ENCODE measurements at places on chromosomes 16 and 17. TPM values are rescaled to one million over a fixed set of nuclear protein-coding genes. Genes with fewer than 3 reads are reported as not detected.

DNA sequence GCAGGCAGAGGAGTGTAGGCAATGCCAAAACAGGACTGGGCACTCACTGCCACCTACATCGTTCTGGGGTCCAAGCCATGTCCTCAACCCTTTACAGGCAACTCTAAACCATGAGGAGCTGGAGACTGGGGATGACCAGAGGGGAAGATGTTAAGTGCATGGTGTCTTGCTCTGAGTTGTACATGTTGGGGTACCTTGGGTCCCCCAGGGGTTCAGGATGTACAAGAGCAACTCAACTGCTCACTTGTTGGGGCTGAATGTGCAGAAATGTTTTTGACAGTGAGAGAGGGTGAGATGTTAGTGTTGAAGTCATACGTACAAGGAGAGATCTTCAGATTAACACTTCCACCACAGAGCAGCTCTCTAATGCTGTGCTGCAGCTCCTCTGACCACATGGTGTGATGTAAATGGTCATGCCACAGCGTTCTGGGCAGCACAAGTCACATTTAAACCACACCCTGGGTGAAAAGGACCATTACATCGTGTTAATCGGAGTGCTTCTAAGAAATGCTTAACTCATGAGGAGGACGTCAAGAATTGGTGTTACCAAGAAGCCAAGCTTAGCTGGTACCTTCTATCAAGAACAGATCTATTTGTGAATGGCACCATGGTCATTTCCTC, 2.4 kb downstream of the CCL18 start:
- no peaks in the 10 kb centered on the region for H3K27me3 ChIP-seq
- DNase-seq: no peak
- H3K4me3 ChIP-seq: no peak overlapping the region
- no peaks in the 10 kb centered on the region for H3K36me3 ChIP-seq
- H3K4me1 ChIP-seq: no peaks in the 10 kb centered on the region

GRCh38 chr16:72752004-72752695, 295.8 kb downstream of the ZFHX3 start:
- no peaks in the 10 kb centered on the region for H3K36me3 ChIP-seq
- H3K4me3 ChIP-seq: no peak overlapping the region
- H3K4me1 ChIP-seq: peaks cover 8% of the 10 kb centered on the region
- H3K27me3 ChIP-seq: no peaks in the 10 kb centered on the region
- no peak for DNase-seq

Gene C17orf75
- 20.2 TPM for total RNA-seq

DNA sequence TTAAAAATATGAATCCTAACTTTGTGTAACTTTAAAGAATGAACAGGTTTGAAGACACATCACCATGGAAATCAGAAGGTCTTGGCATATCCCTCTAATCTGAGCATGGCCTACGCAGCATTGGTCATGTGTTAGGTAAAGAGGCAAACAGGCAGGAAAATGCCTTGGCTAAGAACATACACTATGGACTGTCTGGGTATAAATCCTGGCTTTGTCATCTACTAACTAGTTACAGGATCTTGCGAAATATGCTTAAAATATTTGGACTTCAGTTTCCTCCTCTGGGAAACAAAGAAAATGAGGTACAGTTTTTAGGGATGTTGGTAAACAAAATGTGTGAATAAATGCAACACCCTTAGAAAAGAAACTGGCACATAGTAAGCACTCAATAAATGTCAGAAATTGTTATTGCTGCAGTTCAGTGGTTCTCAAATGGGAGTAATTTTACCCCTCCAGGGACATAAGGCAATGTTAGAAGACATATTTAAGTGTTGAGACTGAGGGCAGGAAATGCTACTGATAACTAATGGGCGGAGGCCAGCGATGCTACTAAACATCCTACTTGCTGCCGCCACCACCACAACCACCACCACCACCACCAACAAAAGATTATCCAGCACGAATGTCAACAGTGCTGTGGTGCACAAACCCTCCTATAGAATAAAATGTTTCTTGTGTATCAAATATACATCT, 770.8 kb upstream of the SOX9 start:
- no peaks in the 10 kb centered on the region for H3K36me3 ChIP-seq
- no peak overlapping the region for H3K27ac ChIP-seq
- no peaks in the 10 kb centered on the region for H3K27me3 ChIP-seq
- no peak for DNase-seq
- no peak overlapping the region for H3K4me3 ChIP-seq

Gene PCGF2
- total RNA-seq: 57.0 TPM

DNA sequence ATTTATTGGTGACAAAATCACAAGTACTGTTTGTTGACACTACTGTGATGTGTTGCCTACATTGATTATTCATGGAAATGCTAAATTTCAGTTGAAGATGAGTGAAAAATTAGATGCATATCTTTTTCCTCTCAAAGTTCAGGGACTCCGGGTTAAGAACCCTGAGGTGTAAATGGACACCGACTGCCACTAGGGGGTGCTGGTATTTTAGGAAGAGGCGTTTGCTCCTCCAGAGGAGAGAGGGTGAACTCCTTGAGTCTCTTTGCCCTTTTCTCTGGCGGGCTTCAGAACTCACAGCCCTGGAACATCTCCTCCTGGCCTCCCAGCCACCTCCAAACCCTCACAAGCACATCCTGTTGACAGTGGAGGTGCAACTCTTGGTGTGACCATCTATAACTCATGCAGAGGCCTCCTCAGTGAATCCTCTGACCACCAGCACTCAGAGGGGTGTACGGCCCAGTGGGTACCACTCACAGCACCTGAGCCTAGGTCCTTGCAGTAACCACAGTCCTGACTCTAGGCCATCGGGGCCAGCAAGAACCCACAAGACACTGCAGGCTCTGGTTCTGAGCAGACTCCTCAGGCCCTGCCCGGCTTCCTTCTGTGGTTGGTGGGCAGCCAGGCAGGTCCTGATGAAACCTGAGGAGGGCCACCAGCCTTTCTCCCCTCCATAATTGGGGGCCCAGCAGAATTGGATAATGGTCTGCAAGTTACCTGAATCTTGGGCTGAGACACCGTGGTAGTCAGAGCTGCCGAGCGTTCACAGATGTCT, 26.2 kb upstream of the PIK3R5 start:
- H3K27ac ChIP-seq: no peak overlapping the region
- H3K4me3 ChIP-seq: no peak overlapping the region
- peaks cover 3% of the 10 kb centered on the region for H3K27me3 ChIP-seq
- H3K36me3 ChIP-seq: no peaks in the 10 kb centered on the region

GRCh38 chr17:50344731-50345365, 1.1 kb upstream of the XYLT2 start:
- DNase-seq: no peak
- H3K27me3 ChIP-seq: peaks cover 8% of the 10 kb centered on the region
- H3K36me3 ChIP-seq: no peaks in the 10 kb centered on the region
- peak overlapping the region; percentile 84 for H3K4me3 ChIP-seq

DNA sequence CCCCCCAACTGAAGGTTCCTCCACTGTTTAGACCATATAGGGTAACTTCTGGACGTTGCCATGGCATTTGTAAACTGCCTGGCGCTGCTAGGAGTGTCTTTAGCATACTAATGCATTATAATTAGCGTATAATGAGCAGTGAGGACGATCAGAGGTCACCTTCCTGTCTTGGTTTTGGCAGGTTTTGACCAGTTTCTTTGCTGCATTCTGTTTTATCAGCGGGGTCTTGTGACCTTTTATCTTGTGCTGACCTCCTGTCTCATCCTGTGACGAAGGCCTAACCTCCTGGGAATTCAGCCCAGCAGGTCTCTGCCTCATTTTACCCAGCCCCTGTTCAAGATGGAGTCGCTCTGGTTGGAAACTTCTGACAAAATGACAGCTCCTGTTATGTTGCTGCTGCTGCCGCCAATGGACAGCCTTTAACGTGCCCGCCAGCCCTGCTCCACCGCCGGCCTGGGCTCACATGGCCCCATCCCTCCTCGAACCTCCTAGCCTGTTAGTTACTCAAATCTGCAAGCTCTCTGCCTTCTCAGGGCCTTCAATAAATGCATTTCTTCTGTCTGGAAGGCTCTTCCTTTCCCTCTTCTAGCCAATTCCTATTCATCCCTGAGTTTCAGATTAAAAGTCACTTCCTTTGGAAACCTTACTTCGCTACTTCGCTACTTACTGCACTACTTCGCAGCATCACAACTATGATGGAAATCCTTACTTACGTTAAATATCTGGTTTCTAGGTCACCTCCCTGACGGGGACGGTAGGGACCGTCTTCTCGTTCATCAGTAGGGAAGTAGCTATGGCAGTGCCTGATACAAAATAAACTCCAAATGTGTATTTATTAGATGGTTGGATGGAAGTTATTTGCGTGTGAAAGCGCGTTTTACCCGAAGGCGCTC, 640 bp upstream of the NAGLU start:
- peaks cover 30% of the 10 kb centered on the region for H3K4me1 ChIP-seq
- H3K27ac ChIP-seq: peak overlapping the region; percentile 79
- H3K27me3 ChIP-seq: no peaks in the 10 kb centered on the region
- peaks cover 11% of the 10 kb centered on the region for H3K36me3 ChIP-seq

Measured in HFFc6 (cell line).